ENCODE measurements at places on chromosomes 13 and 19.

DNA sequence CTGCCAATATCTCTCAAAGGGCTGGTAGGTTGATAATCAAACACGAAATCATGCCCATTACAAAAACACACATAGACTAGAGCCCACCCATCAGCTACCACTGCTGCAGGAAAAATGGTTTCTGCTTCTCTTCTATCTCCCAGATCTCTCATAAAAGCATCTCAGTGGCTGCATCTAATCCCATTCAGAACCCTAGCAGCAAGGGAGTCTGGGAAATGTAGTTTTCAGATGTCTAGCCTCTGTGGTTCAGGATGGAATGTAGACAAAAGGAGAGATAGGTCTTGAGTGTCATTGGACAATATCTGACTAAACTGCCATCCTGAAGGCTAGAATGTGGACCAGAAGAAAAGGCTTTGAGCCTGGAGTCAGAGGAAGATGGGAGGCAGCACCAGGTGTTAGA lies 32.1 kb downstream of the RDH8 start:
- no peak for DNase-seq

DNA sequence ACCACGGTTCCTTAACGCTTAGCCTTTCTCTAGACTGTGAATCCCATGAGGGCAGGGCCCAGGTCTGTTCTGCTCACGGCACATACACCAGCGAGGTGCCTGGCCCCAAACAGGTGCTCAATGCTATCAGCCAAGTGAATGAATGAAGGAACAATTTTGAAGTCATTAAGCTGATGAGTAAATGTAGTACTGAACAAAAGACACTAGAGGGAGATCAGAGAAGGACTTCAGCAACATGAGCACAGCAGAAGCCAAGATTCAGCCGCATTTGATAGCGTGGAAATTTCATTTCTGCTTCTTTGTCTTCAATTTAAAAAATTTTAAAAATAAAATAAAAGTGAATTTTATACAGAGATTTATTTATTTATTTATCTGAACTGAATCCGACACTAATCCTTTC lies 20.1 kb upstream of the MYO16 start:
- no peak for DNase-seq

- DNase-seq: no peak
Measured at GRCh38 chr13:110371550-110372465, 64.7 kb downstream of the COL4A2 start.

DNA sequence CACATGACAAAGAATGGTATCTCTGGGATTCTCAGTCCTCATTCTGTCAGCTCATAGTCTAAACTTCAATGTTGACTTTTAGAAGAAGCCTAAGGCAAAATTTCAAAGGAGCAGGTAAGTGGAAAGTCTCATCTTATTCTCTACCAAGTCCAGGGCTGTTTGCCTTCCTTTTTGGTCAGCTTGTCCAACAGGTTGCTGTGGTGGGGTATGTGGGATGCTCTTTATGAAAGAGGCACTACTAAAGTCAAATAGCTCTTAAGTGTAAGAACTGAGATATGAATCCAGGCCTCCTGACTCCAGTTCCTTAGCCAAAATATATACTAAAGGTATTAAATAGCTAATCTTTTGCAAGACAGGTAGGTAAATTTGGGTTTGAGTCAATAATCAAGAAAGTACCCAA lies 540.6 kb upstream of the SPRY2 start:
- no peak for DNase-seq

DNA sequence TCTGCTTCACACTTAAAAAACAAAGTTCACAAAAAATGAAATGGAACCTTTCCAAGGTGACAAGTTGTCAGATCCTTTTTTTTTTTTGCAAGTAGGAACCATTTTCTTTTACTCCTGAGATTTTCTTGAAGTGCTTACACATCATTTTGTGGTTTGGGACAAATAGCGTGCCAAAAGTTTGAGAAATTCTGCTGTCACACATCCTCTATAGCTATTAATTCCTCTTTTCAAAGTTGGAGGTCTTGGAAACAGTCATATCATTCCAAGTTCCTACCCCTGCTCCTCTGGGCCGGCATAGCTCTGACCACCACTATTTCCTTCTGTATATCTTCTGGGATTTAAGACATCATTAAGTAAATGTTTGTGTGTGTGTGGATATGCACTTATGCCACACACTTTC lies 421.6 kb upstream of the SLC10A2 start:
- DNase-seq: no peak

GRCh38 chr13:27081893-27082679 lies 89.5 kb downstream of the USP12 start:
- no peak for DNase-seq

DNA sequence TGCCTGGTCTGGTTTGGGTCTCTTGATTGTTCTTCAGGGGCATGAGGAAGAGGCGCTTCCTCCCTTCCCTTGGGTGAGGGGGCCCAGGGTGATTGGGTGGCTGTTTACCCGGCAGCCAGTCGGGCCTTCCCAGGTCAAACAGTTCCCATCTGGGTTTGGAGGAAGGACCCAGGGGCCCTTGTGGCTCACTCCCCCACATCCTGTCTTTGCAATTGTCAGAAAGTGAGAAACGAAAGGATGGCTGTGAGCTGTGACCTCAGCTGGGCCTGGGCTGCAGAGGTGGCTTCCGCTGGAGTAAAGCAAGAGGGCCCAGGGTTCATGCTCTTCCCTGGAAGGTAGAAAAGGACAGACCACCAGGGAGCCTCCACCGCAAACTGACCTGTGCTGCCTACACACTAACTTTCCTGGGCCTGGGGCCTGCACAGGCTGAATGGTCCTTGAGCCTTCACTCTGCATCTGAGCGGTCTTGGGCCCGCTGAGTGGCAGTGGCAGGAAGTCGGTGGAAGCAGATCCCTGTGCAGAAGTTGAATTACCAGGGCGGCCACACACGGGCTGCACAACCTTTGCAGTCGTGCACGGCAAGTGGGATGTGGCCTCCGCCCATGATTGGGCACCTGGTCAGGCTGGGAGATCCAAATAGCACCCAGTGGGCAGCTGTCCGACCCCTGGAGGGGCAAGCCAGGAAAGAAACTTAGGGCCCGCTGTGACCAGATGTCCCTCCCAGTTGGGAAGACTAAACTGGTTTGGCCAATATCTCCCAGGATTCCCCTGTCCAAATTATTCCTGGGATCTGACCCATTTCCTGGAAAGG lies 5.3 kb upstream of the CD79A start:
- no peak for DNase-seq

DNA sequence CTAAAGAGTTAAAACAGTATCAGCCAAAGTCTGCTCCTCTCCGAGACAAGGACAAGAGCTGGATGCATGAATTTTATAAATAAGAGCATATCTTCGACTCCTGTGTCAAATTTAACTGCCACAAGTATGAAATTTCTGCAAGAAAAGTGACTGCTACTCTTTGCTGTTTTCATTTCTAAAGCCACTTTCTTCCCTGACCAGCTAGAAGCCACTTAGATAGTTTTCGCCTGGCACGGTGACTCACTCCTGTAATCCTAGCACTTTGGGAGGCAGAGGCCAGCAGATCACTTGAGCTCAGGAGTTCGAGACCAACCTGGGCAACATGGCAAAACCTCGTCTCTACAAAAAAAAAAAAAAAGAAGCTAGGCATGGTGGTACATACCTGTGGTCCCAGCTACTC lies 61.3 kb downstream of the ENOX1 start:
- no peak for DNase-seq

DNA sequence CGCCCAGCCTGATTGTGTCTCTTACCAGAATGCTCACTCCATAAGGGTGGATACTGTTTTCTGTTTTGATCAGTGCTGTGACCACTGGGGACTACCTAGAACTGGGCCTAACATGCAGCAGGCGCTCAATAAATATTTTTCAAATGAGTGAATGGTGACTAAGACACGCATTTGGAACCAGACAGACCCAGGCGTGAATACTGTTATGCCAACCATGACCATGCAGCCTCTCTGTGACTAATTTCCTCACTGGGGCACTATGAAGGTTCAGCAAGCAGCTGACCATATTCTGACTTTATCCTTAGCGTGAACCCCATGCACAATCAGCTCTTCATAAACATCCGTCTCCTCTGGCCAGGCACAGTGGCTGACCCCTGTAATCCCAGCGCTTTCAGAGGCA lies 13.0 kb upstream of the SPC24 start:
- DNase-seq: no peak

DNA sequence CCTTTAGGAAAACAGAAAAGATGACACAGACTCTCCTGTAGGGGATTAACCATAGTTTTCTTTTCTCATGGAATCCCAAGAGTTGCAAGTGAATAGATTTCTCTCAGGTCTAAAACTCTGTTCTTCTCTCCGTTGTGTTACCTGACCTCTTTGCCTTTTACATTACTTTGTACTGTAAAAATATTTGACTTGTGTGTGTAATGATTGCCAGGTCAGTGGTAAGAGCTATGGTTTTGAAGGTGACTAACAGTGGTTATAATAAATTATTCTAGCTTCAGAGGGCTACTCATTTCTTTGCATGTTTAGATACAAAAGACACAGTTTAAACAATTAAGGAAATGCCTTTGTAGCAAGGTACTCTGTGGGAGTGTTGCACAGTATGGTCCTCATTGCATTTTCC lies 23.0 kb upstream of the PSG2 start:
- no peak for DNase-seq

DNA sequence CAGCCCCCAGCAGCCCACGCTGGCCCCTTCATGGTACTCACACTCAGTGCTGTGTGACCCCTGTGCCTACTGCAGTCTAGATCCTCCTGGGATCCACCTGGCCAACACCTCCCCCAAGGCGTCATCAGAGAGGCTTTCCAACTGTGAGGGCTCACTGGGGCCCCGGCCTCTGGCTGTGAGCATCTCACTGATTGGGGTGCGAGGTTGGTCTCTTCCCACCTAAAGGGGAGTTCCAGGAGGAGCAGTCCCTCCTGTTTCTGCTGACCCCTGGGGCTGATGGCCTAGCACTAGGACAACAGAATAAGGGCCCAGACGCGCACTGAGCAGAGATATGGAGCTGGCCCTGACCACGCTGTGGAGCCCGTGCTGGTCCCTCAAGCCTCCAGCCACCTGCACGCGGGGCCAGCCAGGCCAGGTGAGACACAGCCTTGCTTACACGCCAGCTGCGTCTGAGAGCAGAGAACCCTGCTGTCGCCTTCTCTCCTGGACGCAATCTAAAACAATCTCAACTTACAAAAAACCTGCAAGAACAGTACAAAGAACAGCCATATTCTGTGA lies 32.2 kb downstream of the ELL start:
- no peak for DNase-seq

DNA sequence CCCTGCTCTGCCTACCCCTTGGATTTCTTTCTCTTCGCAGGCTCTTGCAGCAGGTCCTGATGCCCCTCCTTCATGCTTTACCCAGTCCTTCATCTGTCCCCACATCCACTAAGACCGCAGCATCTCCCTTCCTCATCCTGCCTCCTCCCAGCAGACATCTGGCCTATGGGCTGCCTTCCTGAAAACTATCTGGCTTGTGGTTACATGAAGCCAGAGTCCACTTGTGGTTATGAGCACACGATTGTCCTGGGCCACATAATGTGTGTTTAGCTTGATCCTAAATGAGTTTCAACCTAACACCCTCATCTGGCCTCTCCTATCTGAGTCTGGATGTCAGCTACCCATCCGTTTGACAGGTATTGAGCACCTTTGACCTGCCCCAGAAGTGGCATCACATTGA lies 5.5 kb upstream of the ZNF175 start:
- DNase-seq: no peak

GRCh38 chr13:48297131-48297786 lies 6.3 kb upstream of the RB1 start:
- no peak for DNase-seq

- DNase-seq: no peak
Measured at GRCh38 chr13:92807353-92807752, 419.3 kb upstream of the GPC6 start.

DNA sequence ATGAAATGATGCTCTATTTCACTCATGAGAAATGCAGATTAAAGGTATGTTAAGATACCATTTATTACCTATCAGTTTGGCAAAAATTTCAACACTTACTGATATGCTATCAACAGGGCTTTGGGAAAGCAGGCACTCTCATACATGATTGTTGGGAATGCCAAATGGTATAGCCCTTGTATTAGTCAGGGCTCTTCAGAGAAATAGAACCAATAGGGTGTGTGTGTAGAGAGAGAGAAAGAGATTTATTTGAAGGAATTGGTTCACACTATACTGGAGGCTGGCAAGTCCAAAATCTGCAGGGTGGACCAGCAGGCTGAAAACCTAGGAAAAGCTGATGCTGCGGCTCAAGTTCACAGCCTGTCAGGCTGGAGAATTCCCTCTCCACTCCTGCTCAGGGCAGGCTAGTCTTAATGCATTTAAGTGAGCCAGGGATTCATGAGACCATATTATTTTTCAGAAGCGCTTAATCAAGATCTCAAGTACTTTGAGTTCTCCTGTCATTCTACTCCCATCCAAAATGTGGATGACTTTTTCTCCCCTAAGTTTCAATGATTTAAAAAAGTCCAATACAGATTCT lies 72.4 kb downstream of the NHLRC3 start:
- DNase-seq: no peak

DNA sequence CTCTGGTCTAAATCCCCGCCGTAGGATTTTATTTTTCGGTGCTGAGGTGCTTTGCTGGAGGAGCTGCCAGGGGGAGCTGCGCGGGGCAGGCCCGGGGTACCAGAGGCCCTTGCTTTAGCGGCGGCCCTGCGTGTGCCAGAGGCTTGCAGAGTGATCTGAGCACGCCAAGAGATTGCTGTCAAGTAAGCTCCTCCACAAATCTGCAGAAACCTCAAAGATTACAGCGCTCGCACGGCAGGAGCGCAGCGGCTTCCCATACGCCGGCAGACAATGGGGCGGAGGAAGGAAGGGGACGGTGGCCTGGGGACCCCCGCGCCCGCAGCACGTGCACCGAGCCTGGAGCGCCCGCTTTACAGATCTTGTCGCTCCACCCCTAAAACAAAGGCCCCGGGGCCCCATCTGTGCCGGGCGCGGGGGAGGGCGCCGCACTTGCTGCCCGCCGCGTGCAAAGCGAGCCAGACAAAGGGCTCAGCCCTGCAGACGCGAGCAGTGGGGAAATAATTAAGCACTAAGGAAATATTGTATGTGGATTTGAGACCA lies 9.1 kb upstream of the C19orf12 start:
- no peak for DNase-seq

GRCh38 chr13:34358811-34359513 lies 541.0 kb downstream of the RFC3 start:
- DNase-seq: no peak

GRCh38 chr19:9835507-9835949 lies 410 bp downstream of the PIN1 start:
- no peak for DNase-seq

DNA sequence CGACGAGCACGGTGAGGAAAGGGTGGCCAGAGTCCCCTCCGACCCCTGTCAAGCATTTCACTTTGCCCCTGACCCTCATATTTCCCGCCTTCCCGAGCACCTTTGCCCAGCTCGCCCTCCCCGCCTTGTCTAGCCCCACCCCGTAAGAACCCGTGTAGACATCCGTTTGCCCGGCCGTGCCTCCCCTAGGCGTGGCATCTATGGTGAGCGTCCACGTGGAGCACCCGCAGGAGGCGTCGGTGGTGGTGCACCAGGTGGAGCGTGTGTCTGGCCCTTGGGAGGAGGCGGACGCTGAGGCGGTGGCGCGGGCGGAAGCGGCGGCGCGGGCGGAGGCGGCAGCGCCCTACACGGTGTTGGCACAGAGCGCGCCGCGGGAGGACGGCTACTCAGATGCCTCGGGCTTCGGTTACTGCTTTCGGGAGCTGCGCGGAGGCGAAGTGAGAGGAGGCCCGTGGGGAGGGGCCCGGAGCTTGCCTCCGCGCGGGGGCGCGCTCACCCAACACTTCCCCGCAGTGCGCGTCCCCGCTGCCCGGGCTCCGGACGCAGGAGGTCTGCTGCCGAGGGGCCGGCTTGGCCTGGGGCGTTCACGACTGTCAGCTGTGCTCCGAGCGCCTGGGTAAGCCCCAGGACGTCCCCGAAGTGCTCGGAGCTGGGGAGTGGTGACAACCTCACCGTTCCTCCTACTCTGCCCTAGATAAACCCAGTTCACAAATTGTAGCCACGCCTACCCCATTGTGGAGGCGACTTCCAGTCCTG lies 4.2 kb downstream of the LTBP4 start:
- DNase-seq: peak; percentile 84

All from frontal cortex (tissue), 4 donors.